Activated CD4-positive, alpha-beta T cell treated with anti-CD3 and anti-CD28 coated beads, Interleukin-2, amount 50 U/mL, for 1 hour (primary cell): ENCODE measurements at places on chromosomes 7 and 10.

- DNase-seq, result no peak
Measured at GRCh38 chr7:106729720-106730385, 68.9 kb upstream of the CCDC71L start.

GRCh38 chr7:91034459-91035368 lies 229.5 kb upstream of the FZD1 start:
- DNase-seq, result no peak

DNA sequence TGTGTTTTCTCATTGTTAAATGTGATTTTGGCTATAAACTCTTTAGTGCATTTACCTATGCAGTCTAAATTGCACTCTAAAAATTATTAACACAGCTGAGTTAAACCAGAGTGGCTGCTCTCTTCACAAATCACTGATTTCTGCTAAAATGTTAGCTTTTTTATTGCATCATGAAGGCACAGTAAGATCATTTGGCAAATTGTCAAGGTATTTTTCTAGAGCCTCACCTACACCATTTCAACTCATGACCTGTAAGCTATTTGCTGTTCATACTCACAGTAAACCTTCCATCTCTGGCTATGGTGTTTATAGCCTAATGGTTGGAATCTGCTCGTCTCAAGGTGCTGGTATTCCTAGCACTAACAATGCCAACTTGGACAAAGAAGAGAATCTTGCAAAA lies 25.7 kb downstream of the NDUFB2 start:
- no peak for DNase-seq

DNA sequence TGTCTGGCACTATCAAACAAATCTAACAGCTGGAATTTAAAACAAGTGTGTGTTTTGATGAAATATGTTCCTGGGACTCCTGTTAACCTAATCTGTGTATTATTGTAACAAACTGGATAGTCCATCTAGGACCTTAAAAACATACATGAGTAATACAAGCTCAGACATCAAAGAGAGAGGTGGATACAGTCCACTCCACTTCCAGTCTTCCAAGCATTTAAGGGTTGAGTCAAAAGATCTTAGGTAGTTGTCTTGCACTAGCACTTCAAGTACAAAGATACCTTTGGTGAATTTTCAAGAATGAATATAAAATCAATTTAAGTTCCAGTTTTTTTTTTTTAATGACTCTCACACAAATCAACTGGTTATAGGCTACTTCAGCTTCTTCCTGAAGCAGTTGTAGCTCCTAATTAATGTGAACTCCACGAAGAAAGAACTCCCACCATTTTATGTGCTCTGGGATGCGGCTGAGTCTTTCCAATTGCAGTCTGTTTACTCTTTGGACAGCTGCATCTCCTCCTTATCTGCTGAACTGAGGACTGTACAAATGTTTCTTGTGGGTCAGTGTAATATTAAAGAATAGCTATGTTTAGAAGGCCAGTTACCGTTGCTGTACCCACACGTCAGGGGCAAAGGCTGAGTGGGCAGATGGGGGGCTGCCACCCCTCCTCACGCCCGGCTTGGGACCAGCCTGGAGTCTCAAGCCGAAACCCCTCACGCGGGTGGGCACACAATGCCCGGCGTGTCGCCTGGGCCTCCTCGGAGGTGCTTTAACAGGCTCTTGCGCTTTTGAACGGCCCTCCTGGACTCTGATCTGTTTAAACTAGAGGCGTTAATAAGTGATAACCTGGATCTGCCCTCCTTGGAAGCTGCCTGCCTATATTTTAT lies 2.9 kb upstream of the IGF2BP3 start:
- no peak for DNase-seq

DNA sequence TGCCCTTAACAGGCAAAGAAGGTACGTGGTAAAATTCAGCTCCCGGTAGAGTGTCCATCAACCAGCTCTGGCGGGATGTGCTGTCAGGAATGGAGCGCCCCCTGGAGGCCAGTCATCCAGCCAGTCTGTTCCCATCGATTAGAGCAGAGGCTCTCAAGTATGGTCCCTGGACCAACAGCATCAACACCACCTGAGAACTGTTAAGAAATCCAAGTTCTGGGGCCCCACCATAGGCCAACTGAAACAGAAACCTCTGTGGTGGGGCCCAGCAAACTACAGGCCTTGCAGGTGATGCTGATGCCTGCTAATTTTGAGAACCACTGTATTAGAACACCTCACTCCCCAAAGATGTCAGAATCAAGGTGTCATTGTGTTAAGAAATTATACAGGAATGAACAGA lies 109.2 kb downstream of the DPY19L1 start:
- DNase-seq, result peak; percentile 36

DNA sequence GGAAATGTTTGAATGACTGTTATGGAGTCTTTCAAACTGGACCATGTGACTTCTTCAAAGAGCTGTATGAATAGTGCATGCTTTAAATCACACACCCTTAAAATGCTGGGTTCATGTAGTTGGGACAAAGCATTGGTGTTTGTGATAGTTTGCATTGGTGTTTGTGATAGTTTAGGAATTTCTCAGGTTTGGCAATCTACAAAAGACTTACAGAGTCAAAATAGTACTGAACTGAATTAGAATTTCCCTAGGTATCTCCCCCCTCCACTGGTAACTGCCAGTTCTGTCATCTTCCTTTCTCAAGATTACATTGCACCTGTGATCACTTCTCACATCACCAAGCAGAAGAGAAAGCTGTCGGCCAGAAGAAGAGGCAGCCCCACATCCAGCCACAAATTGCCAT lies 261.1 kb downstream of the GATA3 start:
- no peak for DNase-seq

- DNase-seq, result no peak
Measured at GRCh38 chr10:44792119-44792775, 118.9 kb upstream of the TMEM72 start.

DNA sequence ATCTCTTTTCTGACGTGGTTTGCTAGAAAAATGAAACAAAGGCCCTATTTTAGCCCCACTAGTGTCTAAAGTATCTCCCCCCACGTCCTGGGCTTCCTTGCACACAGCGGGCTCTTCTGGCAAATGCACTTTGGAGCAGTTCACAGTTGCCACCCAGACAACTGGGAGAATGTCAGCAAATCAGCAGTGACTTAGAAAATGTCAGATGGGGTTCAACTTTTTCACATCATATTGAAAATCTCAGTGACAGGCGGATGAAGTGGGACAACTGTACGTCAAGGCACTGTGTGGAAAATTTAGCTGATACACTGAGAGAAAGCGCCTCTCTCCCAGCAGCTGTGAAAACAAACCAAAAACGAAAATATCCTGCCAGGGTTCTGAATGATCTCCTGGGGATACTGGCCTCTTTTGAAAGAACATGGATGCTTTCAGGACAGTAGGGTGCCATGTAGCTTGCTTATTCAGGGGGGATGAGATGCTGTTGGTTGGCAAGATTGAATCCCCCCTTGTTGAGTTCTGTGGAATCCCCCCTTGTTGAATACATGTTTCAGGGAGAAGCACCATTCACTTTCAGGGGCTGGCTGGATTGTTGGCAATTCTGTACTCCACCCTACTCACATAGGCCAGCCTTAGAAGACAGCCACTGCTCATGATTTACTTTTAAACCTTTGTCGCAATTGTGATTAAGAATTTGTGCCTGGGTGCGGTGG lies 372.8 kb upstream of the CELF2 start:
- DNase-seq, result no peak

- no peak for DNase-seq
Measured at GRCh38 chr10:131830446-131831130, 70.2 kb upstream of the PPP2R2D start.

DNA sequence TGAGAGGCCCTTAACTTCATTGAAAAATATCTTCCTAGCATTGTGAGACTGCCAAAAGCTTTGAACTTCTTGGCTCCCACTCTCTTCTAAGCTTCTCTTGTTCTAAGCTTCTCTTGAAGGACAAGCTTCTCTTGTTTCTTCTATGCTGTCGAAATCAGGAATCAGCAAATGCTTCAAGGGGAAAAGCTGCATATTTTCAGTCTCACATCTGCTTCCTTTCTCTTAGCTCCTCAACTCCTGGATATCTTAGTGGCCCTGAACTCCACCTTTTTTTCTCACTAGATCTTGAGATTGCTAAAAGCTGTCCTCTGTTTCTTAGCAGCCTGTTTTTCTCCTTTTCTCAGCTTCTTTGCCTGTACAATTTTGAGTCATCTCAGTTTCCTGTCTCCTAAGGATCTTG lies 73.0 kb downstream of the NEUROD6 start:
- DNase-seq, result no peak

DNA sequence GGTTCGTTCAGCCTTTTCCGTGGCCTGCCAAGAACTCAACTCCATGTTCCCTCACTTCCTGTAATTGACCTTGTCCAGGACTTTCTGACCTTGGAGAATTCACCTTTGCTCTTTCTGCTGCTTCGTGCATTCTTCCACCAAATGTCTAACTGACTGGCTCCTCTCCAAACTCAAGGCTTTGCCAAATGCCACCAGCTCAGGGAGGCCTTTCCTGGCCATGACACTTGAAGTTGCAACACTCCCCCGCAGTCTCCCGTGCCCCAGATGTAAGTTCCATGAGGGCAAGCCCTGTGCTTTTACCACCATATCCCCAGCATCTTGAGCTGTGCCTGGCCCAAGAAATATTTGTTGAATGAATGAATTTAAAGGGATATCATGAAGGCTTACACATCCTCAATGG lies 238.4 kb downstream of the ARHGAP21 start:
- DNase-seq, result no peak

DNA sequence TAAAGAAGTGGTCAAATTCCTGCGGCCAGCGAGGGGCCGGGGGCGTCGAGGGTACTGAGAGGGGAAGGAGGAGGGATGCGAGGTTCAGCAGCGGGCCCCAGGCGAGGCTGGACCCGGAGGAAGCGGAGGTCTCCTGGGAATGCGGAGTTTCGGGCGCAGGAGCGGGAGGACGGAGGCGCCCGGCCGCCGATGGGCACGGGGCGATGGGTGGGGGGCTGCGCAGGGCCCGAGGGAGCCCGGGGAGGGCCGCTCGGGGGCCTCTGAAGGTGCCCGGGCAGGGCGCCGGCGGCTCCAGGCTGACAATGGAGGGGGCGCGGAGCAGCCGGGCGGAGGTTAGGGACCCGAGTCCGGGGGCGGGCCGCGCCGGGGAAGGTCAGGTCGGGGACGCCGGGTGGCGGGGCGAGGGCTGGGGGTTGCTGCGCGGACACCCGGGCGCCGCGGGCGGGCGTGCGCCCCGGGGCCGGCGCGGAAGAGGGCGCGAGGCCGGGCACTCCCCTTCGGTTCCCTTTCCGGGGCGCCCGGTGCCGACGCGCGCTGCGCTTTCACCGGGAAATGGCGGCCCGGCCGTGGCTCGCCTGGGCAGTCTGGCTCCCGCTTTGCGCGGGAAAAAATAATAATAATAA lies 683 bp downstream of the MACROH2A2 start:
- DNase-seq, result no peak

DNA sequence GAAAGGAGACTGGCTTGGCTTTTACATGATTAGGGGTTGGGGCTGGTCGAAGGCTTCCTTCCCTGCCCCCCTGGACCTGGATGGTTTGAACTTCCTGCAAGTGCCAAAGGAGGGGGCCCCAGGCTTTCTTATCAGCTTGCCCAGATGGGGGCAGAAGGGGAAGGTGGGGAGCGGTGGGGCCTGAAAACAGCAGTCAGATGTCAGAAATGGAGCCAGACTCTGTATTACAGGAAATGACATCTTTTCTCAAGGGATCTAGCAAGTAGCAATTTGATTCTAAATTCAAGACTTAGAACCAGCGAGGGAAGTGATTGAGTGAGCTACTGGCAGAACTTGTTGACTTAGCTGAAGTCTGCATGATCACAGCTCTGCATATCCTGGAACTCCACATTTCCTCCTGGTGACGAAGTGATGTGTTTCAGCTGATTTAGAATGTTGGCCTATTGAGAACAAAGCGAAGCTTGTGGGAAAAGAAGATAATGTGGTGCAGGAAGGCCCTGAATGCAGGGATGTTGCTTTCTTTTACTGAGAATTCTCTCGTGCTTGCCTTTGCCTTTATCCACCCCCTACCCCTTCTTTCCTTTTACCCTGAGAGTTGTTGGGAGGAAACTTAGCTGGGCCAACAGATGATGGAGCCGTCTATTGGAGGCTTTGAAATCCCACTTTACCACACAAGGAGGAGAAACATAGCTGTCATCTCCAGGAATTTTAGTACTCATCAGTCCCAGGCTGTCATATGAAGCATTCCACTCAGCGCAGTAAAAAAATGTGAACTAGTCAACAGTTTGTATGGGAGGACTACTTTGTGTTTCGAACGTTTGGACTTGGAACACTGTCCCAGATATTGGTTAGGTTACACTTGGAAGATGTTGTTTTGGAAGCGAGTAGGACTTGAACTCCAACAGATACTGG lies 43.2 kb downstream of the CCNY start:
- no peak for DNase-seq

DNA sequence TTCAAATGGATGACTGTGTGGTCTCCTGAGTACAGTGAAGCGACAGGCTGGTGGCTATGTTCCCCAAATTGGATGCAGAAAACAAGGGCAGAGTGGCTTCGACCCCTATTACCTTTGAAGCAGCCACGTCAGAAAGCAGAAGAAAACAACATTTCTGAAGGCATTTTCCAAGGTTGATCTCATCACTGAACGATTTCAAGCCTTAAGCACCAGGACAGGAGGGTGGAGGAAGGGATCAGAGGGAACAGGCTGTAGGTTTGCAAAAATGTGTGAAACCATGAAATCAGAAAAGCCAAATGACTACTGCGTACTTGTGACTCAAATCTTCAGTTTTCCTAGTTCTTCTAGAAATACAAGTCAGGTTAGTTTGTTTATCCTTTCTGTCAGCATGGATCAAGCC lies 181.0 kb upstream of the TMEM106B start:
- DNase-seq, result no peak

DNA sequence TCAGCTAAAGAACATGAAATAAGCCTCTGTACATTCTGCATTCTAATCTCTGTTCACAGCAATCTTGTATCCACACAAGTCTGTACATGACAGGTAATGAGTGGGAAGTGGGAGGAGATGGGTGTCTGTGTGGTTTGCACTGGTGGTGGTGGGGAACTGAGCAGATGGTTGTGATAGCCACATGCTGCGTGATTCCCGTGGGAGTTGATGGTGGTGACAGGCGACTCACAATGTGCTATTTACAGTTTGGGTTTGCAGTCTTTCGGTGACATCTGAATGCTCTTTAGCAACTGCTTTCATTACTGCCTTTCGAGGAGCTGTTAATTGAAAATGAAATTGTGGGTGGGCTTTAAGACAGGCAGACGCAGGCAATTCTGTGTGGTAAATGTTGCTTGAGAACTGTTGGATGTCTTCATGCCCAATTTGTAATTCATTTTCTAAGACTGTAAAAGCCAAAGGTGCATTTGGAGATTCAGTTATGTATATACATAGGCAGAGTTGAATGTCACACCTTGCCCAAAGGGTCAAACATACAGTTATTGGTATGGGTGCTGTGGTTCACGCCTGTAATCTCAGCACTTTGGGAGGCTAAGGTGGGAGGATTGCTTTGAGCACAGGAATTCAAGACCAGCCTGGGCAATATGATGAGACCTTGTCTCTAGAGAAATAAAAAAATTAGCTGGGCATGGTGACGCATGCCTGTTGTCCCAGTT lies 308.2 kb downstream of the AUTS2 start:
- no peak for DNase-seq
